ENCODE measurements at places on chromosomes 3 and 15. TPM values are rescaled to one million over a fixed set of nuclear protein-coding genes. Genes with fewer than 3 reads are reported as not detected.

DNA sequence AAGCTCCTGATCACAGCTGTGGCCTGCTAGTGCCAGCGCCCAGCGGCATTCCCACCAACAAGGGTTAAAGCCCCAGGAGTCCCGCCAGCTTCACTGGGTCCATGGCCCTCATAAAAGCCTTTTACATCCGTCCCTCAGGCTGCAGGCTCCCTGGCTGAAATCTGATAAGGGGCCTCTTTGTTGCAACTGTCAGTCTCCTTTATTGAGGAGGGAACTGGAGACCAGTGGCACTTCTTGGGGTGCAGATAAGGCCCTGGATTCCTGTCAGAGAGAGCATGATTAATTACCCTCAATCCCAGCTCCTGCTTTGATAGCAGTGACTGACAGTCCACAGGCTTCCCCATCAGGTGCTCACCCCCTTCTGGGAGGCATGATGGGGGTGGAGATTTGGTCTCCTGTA is 30.9 kb upstream of the CLK3 start:
- no peak overlapping the region for H3K4me3 ChIP-seq
- H3K27me3 ChIP-seq: no peaks in the 10 kb centered on the region
- no peaks in the 10 kb centered on the region for H3K4me1 ChIP-seq
- H3K36me3 ChIP-seq: peaks cover 70% of the 10 kb centered on the region
- H3K27ac ChIP-seq: no peak overlapping the region

The APOD gene
- not detected for total RNA-seq

DNA sequence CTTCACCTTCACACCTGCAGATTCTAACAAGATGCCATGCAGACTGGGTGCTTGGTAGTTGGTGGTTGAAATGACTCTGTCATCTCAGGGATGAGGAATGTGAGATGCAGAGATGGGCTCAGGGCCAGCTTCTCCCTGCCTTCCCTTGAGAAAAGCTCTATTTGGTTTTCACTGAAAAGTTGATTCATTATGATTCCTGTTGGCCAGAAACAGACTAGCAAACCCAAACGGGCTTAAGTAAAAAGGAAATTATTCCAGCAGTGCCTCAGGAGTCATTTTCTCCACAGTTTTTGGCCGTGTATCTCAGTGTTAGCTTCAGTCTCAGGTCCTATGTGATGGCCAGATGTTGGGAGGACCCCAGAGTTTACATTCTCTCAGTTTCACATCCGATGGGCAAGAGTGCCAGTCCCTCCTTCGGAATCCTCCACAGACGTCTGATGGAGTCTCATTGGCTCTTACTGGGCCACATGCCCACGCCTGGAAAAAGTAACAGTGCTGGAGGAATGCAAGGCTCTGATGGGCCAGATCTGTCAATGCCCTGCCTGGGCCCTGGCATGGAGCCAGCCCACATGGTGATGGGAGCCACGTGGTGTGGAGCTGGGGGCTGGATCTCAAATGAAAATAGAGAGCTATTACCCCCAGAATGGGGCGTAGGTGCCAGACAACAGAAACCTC is 22.3 kb upstream of the SACM1L start:
- H3K27ac ChIP-seq: no peak overlapping the region
- DNase-seq: no peak
- H3K27me3 ChIP-seq: no peaks in the 10 kb centered on the region
- H3K4me1 ChIP-seq: peaks cover 13% of the 10 kb centered on the region
- no peak overlapping the region for H3K4me3 ChIP-seq

- H3K4me1 ChIP-seq: no peaks in the 10 kb centered on the region
- no peak for DNase-seq
- H3K27ac ChIP-seq: no peak overlapping the region
These were observed 105.5 kb upstream of the PROK2 start for GRCh38 chr3:71890356-71890931.

DNA sequence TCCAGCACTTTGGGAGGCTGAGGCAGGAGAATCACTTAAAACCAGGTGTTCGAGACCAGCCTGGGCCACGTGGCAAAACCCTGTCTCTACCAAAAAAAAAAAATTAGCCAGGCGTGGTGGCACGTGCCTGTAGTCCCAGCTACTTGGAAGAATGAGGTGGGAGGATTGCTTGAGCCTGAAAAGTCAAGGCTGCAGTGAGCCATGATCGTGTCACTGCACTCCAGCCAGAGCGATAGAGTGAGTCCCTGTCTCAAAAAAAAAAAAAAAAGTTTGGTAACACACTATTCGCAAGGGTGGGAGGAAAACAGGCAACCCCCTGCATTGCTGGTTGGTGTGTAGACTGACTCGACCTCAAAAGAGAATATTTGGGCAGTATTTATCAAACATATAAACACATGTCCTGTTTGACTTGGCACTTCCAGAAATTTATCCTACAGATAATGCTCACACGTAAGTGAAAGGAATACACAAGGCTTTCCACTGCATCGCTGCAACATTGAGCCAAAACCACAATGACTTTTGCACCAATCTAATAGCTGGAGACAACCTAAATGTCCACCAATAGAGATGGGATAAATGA is 3.1 kb upstream of the ANPEP start:
- no peaks in the 10 kb centered on the region for H3K36me3 ChIP-seq
- no peak for DNase-seq
- no peak overlapping the region for H3K4me3 ChIP-seq
- peaks cover 4% of the 10 kb centered on the region for H3K27me3 ChIP-seq
- H3K27ac ChIP-seq: no peak overlapping the region

DNA sequence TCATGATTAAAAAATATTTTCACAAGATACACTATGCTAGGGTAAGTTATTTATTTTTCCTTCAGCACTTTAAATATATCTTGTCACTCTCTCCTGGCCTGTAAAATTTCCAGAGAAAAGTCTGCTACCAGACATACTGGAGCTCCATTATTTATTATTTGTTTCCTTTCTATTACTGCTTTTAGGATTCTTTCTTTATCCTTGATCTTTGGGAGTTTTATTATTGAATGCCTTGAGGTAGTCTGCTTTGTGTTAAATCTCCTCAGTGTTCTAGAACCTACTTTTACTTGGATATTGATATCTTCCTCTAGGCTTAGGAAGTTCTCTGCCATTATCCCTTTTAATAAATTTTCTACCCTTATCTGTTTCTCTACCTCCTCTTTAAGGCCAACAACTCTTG is 142.0 kb upstream of the TGFBR2 start:
- no peaks in the 10 kb centered on the region for H3K4me1 ChIP-seq
- DNase-seq: no peak
- no peaks in the 10 kb centered on the region for H3K36me3 ChIP-seq
- no peak overlapping the region for H3K4me3 ChIP-seq

- H3K27me3 ChIP-seq: no peaks in the 10 kb centered on the region
- no peaks in the 10 kb centered on the region for H3K4me1 ChIP-seq
- H3K27ac ChIP-seq: no peak overlapping the region
- no peaks in the 10 kb centered on the region for H3K36me3 ChIP-seq
- no peak for DNase-seq
These were observed 186.3 kb downstream of the FEZF2 start for GRCh38 chr3:62187022-62187431.

DNA sequence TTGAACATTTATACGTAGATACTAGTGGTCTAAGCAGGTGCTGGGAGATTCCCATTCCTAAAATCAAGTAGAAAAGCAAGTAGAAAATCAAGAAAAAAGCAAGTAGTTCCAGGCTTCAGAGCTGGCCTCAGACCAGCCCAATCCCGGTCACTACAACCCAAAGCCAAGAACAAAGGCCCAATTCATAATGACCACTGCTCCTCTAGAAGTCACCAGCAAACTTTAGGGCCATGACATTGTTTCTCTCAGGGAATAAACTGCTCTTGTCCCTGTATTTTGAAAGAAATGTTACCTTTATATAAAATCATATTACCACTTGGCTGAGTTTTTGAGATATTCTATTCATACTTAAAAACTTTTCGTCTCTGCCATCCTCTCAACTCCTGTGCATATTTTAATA is 106.3 kb upstream of the IL12A start:
- no peak overlapping the region for H3K4me3 ChIP-seq
- no peak for DNase-seq
- H3K27me3 ChIP-seq: no peaks in the 10 kb centered on the region
- H3K36me3 ChIP-seq: no peaks in the 10 kb centered on the region
- H3K27ac ChIP-seq: no peak overlapping the region

The FOXB1 gene
- total RNA-seq: not detected

DNA sequence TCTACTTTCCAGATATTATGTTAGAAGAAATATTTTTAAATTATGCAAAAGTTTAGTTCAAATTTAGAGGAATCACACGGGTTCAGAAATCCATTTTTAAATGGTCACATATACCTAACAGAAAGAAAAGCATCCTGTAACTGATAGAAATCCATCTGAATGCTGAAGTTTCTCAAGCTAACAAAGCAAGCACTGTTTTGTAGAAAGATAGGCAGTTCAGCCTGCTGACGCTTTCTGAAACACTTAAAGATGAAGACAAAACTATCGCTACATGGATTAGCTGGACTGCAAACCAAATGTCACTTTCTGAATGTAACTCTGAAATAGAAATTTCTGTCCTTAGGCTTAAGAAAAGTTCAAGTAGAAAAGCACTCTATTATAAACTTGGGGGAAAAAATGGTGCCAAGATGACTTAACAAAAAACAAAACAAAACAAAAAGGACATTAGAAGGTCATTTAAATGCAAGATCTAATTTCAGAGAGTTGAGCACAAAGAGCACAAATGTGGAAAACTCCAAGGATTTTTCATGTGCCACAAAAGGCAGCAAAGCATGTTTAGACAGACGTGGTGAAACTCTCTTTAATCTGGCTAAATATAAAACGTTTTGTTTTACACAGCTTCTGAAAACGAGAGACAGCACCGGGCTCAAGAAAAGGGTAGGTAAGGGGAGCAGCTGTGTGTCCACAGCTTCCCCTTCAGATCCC is 1.2 kb downstream of the PLOD2 start:
- no peak overlapping the region for H3K4me3 ChIP-seq
- H3K27ac ChIP-seq: no peak overlapping the region
- H3K36me3 ChIP-seq: no peaks in the 10 kb centered on the region
- H3K4me1 ChIP-seq: no peaks in the 10 kb centered on the region
- no peak for DNase-seq

- no peaks in the 10 kb centered on the region for H3K27me3 ChIP-seq
- DNase-seq: no peak
- no peak overlapping the region for H3K27ac ChIP-seq
- no peaks in the 10 kb centered on the region for H3K36me3 ChIP-seq
These were observed 5.7 kb downstream of the ATP13A3 start for GRCh38 chr3:194481103-194481502.

The ITGB5 gene
- 3.5 TPM for total RNA-seq

GRCh38 chr15:79442911-79443310 is 10.8 kb downstream of the MINAR1 start:
- no peaks in the 10 kb centered on the region for H3K36me3 ChIP-seq
- H3K27ac ChIP-seq: no peak overlapping the region
- no peak overlapping the region for H3K4me3 ChIP-seq
- no peaks in the 10 kb centered on the region for H3K27me3 ChIP-seq

- H3K4me1 ChIP-seq: no peaks in the 10 kb centered on the region
- peaks cover 3% of the 10 kb centered on the region for H3K27me3 ChIP-seq
- H3K27ac ChIP-seq: no peak overlapping the region
- no peak overlapping the region for H3K4me3 ChIP-seq
These were observed 172.0 kb upstream of the HES1 start for GRCh38 chr3:193963808-193964516.

GRCh38 chr15:34753236-34753894 is 1.4 kb downstream of the GJD2 start:
- no peaks in the 10 kb centered on the region for H3K27me3 ChIP-seq
- H3K4me3 ChIP-seq: no peak overlapping the region
- H3K27ac ChIP-seq: no peak overlapping the region
- no peak for DNase-seq

GRCh38 chr3:23440416-23441294 is 237.5 kb downstream of the UBE2E2 start:
- H3K27ac ChIP-seq: peak overlapping the region; percentile 25
- H3K27me3 ChIP-seq: no peaks in the 10 kb centered on the region
- H3K4me1 ChIP-seq: no peaks in the 10 kb centered on the region

DNA sequence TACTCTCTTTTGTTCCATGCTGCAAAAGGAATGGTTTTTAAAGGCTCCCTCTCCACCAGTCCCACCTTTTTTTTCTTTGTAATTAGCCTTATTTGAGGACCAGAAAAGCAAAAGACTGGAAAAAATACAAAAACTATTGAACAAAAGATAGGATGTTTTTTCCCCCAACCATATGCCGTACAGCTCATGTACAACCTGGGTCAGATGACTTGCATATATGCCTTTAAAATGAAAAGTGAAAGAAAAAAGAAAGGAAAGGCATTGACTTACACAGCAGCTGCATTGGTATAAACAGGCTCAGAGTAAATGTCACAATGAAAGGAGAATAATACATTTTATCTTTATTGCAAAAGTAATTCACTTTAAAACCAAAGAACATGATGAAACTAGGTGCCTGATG is 69.5 kb upstream of the CMC1 start:
- peak overlapping the region; percentile 21 for H3K4me3 ChIP-seq
- peak; percentile 53 for DNase-seq
- no peaks in the 10 kb centered on the region for H3K27me3 ChIP-seq
- peaks cover 9% of the 10 kb centered on the region for H3K4me1 ChIP-seq
- no peaks in the 10 kb centered on the region for H3K36me3 ChIP-seq

- H3K27me3 ChIP-seq: peaks cover 4% of the 10 kb centered on the region
- peak; percentile 52 for DNase-seq
- H3K4me3 ChIP-seq: no peak overlapping the region
- H3K27ac ChIP-seq: no peak overlapping the region
These were observed 238.7 kb downstream of the ZPLD1 start for GRCh38 chr3:102673271-102674115.

DNA sequence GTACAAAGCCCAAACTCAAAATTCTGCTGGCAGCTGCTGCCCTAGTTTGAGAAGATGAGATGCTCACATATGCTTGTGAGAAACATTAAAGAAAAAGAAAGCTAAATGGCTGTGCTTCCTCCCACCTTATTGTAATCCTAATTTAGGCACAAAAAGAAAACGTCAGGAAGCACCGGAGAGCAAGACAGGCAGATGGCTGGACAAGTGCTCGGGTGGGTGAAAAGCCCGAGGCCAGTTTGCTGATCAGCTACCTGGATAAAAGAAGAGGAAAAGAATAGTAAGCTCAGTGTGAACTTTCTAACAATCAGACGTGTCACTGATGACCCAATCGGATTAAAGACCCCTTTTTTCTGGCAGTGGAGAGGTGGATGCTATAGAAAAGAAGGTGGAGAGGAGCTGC is 368.0 kb upstream of the ATP10A start:
- no peaks in the 10 kb centered on the region for H3K4me1 ChIP-seq
- no peaks in the 10 kb centered on the region for H3K27me3 ChIP-seq
- no peak overlapping the region for H3K27ac ChIP-seq
- no peaks in the 10 kb centered on the region for H3K36me3 ChIP-seq
- H3K4me3 ChIP-seq: no peak overlapping the region
- no peak for DNase-seq

GRCh38 chr3:104886220-104886995 is 480.3 kb upstream of the ALCAM start:
- DNase-seq: no peak

GRCh38 chr3:177973241-177973840 is 562.9 kb upstream of the KCNMB2 start:
- H3K36me3 ChIP-seq: no peaks in the 10 kb centered on the region
- no peak overlapping the region for H3K27ac ChIP-seq
- no peaks in the 10 kb centered on the region for H3K4me1 ChIP-seq
- DNase-seq: no peak

All from naive thymus-derived CD4-positive, alpha-beta T cell (primary cell).